Naive thymus-derived CD8-positive, alpha-beta T cell (primary cell): ENCODE measurements at places on chromosomes 3 and 15. TPM values are rescaled to one million over a fixed set of nuclear protein-coding genes. Genes with fewer than 3 reads are reported as not detected.

CLSTN2 gene
- not detected for total RNA-seq

A4GNT gene
- not detected for total RNA-seq

GOLGA8T gene
- not detected for total RNA-seq

PCLAF gene
- 1.5 TPM for total RNA-seq

CDHR4 gene
- not detected for total RNA-seq

SNRPA1 gene
- 136 TPM for total RNA-seq

GPR176 gene
- not detected for total RNA-seq

SEMA6D gene
- total RNA-seq: not detected

SH2D7 gene
- total RNA-seq: not detected

GCNT3 gene
- not detected for total RNA-seq

XIRP1 gene
- not detected for total RNA-seq

CCDC50 gene
- 4.4 TPM for total RNA-seq

PRRT3 gene
- total RNA-seq: 5.5 TPM

TGFBR2 gene
- 260 TPM for total RNA-seq

FGF12 gene
- total RNA-seq: not detected

IL12A gene
- total RNA-seq: 3.0 TPM

GATM gene
- total RNA-seq: 5.3 TPM

PRC1 gene
- 4.4 TPM for total RNA-seq

CACNA2D2 gene
- 4.0 TPM for total RNA-seq

RAB11A gene
- 76.9 TPM for total RNA-seq

OSBPL10 gene
- 10.7 TPM for total RNA-seq

SPPL2A gene
- 56.3 TPM for total RNA-seq

CPNE9 gene
- total RNA-seq: 0.55 TPM

OXTR gene
- total RNA-seq: 0.58 TPM

PAQR5 gene
- total RNA-seq: not detected

SIDT1 gene
- total RNA-seq: 74.2 TPM

UQCC5 gene
- 13.4 TPM for total RNA-seq

CNTN6 gene
- total RNA-seq: not detected

NEK11 gene
- 5.7 TPM for total RNA-seq

ZNF35 gene
- total RNA-seq: 2.7 TPM

CA12 gene
- total RNA-seq: not detected

ZBBX gene
- total RNA-seq: not detected

MOBP gene
- total RNA-seq: not detected

GOLGA8G gene
- not detected for total RNA-seq

ATP2B2 gene
- not detected for total RNA-seq

SLC12A1 gene
- not detected for total RNA-seq

NBEAL2 gene
- 46.0 TPM for total RNA-seq

CNTN4 gene
- total RNA-seq: not detected

ZPLD1 gene
- not detected for total RNA-seq

GOLGA6A gene
- 0.39 TPM for total RNA-seq

MAP6D1 gene
- 4.9 TPM for total RNA-seq

HIGD2B gene
- 0.47 TPM for total RNA-seq

CYP1A1 gene
- total RNA-seq: 0.18 TPM

STRA6 gene
- not detected for total RNA-seq

PPP1R14D gene
- not detected for total RNA-seq

P2RY1 gene
- total RNA-seq: not detected

NEK10 gene
- 1.5 TPM for total RNA-seq

TM4SF4 gene
- not detected for total RNA-seq
